ENCODE measurements at places on chromosomes 12 and 14.

DNA sequence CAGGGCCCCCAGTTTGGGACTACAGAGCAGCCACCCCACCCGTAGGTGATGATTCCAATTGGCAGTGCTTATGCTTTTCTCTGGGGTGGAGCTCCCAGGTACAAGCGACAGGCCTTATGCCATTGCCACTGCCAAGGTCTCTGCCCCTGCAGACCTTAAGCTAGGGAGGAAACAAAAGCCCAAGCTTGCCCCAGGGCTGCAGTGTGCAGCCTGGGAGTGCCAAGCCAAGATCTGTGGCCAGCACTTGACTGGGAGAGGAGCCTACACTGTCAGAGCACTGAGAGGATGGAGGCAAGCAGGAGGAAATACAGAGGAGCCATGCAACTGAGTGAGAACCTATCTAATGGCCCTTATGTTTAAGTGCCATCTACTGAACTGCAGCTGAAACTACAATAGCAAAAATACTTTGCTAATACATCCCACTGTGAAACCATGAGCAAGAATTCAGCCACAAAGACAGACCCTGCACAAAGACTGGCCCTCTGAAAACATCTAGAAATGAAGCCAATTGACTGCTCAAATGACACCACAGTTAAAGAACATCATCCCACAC is 17.7 kb upstream of the ASCL1 start:
- no peak for DNase-seq

DNA sequence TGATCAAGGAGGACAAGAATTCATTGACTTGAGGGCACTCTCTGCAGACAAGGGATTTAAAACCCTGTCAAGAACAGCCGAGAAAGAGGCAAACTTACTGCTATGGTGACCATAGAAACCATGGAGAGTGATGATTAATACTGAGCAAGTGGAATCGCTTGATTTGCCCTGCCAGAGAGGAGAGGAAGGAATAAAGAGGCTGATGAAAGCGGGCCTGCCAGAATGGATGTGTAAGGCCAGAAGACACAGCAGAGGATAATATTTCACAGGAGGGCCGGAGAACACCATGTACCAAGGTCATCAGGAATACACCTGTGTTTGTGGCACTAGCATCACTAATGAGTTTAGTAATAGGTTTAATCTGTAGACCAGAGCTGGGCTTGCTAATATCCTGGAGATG is 221.8 kb upstream of the DCN start:
- DNase-seq, result no peak

DNA sequence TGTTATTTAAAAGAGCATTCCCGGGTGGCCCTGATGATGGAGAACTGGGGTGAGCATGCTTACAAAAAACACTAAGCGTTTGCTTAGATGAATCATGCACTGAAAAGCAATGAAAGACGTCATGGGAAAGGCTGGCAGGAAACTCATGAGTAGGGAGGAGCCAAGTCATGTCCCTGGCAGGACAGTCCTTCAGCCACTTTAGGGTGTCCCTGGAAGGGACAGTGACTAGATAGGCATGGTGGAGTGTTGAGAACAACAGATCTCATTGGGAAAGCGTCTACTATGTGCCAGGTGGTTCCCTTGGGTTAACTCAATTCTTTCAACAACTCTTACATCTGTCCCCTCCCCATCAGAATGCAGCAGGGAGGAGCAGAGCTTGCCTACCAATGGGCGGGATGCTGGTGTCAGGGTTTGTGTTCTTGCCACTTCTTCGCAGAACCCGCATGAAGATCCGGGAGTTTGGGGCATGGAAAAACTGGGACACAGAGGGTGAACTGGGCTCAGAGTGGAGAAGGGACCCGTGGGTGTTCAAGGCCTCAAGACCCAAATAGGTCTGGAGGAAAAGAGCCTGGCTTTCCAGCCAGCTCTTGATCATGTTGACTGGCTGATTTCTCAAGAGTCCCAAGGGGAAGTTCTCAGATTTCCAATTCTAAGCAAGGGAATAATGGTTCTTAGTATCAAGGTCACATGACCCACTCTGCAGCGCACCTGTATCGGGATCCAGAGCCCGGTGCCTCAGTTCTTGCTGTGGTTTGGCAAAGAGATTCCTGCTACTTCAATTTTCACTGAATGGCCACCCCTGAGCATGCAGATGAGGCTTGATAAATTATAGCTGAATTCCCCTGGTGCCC is 653.9 kb upstream of the TBX3 start:
- no peak for DNase-seq

- no peak for DNase-seq
Measured at GRCh38 chr12:22283508-22283907, 51.0 kb downstream of the ST8SIA1 start.

DNA sequence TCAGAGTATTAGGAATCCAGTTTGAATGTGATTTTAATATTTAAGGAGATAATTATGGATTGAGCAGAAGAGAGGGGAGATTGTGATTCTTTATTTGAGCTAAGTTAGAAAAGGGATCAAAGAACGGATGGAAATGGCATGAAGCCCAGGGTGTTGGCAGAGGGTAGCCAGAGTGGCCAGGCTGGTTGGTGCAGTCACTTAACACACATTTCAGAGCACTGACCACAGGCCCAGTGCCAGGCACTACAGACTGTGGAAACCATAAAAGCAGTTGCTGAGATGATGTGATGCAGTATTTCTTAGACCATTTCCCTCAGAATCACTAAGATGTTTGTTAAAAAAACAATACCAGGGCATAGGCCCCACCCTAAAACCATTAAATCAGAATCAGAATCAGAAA is 167.7 kb upstream of the AMIGO2 start:
- no peak for DNase-seq

DNA sequence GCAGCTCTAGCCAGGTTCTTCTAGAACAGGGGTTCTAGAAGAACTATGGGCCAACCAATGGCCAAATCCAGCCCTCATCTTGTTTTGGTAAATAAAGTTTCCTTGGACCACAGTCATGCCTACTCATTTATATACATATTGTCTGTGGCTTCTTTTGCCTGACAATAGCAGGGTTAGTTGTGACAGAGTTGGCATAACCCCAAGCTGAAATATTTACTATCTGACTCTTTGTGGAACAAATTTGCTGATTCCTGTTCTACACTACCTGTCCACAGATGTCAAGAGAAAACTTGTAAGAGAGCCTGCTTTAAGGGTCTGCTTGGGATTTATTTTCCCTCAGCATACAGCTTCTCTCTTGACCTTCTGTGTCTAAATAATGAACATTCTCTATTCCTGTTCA is 289.0 kb downstream of the KSR2 start:
- DNase-seq, result no peak

- DNase-seq, result no peak
Measured at GRCh38 chr12:53726946-53727309, 324 bp downstream of the CALCOCO1 start.

DNA sequence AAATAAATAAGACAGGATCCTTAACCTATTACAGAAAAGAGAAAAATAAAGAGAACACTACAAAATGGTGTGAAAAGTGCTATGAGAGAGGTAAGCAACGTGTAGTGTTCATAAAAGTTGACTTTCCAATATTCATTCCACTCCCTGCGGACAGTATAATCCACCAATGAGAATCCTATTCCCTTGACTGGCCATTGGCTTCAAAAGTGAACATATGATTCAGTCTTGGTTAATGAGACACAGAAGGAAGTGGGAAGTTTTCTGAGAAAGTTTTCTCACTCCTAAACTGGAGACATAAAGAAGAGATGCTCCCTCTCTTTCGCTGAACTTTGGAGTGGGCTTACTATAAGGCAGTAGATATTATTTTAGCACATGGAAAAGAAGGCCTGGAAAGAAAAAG is 153.1 kb downstream of the PAWR start:
- DNase-seq, result no peak

GRCh38 chr12:14959463-14959862 is 1.9 kb downstream of the ARHGDIB start:
- DNase-seq, result no peak

GRCh38 chr14:92540472-92541048 is 27.0 kb downstream of the RIN3 start:
- DNase-seq, result no peak
